ENCODE measurements at places on chromosomes 3 and 15.

- DNase-seq = no peak
Observed at GRCh38 chr3:194269610-194270145, 81.5 kb downstream of the CPN2 start.

DNA sequence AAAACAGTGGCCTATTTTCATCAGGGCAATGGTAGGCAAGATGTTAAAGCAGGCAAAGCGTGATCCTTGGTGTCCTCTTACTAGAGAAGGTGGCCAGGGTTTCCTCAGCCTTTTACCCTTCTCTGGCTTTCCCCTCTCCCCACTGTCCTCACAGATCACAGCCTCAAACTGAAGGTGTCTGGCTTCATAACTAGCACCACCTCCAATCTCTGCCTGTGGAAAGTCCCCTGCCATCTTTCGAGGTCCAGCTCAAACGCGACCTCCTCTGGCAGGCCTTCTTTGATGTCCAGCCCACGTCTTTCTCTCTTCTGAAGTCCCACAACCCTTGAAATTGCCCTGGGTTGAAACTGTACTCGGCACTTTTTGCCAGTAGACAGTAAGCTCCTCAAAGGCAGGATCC, 35.9 kb downstream of the CYP19A1 start:
- no peak for DNase-seq

- DNase-seq = no peak
Observed at GRCh38 chr3:196192036-196192523, 19.1 kb downstream of the ZDHHC19 start.

GRCh38 chr3:49387721-49388120, 24.1 kb downstream of the RHOA start:
- no peak for DNase-seq

GRCh38 chr3:188901126-188901525, 270.6 kb upstream of the TPRG1 start:
- no peak for DNase-seq

DNA sequence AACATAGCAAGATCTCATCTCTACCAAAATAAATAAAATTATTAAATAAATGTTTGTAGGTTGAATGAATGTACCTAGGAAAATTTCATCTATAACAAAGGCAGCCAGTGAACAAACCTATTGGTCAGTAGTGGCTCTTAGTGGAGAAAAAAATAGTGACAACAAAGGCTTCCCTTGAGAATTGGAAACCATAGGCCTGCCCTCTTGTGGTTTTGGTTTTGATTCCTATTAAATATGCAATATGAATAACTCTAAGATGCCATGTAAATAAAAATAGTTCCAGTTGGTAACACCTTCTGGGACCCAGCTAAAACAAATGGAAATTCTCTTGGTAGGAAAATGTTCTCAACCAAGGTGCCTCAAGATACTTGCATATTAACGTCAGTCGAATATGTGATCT, 145.7 kb upstream of the BFSP2 start:
- no peak for DNase-seq

DNA sequence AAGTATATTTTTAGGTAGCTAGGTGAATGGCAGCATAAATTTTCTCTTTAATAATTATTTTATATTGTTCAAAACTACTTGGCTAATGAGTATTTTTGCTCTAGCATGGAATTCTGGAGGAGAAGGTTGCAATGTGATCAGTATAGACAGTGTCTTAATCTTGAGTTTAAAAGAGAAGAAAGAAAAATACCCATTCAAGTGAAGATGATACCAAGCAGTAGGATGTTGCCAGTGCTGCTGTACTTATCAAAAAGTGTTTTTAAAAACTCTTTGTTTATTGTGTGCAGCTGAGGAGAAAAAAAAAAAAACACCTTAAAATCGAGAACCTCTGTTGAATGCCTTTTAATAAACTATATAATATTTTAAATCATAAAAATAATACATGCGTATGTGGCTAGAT, 47.9 kb downstream of the STT3B start:
- no peak for DNase-seq

GRCh38 chr15:37015035-37015434, 85.3 kb downstream of the MEIS2 start:
- DNase-seq = no peak

DNA sequence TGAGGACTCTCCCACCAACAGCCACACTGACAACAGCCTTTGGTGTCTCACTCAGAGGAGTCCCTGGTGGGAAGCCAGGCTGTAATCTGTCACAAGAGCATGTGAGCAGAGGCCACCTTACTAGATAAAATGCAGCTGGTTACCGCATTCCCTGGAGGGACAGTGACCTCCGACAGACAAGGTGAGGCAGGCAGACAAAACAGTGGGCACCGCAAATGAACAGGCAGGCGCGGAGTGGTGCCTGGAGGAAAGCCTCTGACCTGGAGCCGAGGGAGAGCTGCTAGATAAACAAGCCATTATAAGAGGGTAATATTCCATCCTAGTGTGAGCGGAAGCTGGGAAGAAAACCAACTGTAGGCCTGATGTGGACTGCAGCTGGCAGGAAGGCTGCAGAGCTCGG, 736.4 kb downstream of the FHIT start:
- DNase-seq = no peak

DNA sequence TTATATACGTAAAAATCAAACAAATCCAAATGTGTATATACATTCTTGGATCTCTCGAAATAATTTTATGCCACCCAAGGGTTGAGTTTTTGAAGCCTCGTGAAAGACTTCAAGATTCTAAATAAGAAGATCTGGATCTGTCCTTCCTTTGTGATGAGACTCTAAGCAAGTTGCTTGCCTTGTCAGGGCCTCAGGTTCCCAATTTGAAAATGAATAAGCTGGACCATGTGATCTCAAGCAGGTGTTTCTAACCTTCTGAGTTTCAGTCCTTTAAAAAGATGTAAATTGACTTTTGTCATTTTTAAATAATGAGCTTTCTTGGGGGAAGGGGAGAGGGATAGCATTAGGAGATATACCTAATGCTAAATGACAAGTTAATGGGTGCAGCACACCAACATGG, 137.1 kb downstream of the P3H2 start:
- DNase-seq = no peak

- no peak for DNase-seq
Observed at GRCh38 chr3:15581471-15582394, 19.6 kb downstream of the HACL1 start.

DNA sequence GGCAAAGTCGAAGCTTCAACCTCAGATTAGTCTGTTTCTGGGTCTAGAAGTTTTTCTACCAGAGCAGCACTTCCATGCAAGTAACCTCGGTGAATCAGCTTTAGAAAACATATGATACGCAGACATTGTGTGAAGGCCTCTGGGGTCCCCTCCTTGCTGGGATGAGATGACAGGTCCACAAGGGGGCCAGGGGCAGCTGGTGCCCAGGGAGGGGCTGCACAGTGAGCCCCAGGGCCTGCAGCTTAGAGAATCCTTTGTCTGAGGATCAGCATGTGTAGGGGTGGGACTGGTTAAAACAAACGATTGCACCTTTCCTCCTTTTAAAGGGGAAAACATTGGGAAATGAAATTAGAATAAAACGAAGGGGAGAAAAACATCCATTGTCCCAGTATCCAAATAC, 47.5 kb upstream of the TLE3 start:
- DNase-seq = no peak

GRCh38 chr15:28921919-28922706, 36.3 kb downstream of the APBA2 start:
- peak; percentile 26 for DNase-seq

GRCh38 chr3:39065197-39065596, 13.4 kb downstream of the WDR48 start:
- no peak for DNase-seq

DNA sequence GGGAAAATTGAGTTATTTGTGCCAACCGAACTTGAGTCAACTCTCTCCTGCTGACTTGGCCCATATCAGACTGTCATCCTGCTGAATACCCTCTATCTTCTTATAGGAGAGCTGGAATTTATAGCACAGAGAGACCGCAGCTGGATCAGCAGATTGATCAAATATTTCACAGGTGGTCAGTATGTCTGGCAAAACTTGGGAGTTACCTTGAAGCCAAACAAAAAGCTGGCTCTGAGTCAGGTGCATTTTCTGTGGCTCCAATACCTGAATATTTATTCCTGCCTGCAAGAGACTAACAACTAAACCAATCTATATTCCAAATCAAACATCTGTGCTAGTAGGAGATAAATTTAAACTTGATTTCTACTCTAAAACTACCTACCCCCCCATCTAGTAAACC, 752.1 kb upstream of the ALCAM start:
- DNase-seq = no peak

- no peak for DNase-seq
Observed at GRCh38 chr15:70557521-70558258, 205.7 kb downstream of the UACA start.
